ENCODE measurements at places on chromosomes 16 and 17.
A peak's percentile ranks its signal among the peaks of the same experiment; 100 is the strongest.

GRCh38 chr16:79638386-79638785 lies 37.8 kb upstream of the MAF start:
- no peak for DNase-seq

GRCh38 chr17:6930749-6931148 lies 65.1 kb upstream of the ALOX12 start:
- no peak for DNase-seq

GRCh38 chr17:19748807-19749193 lies 702 bp upstream of the ALDH3A1 start:
- DNase-seq, result no peak

- DNase-seq, result no peak
Measured at GRCh38 chr17:54945671-54946070, 22.8 kb downstream of the COX11 start.

GRCh38 chr16:81632392-81633146 lies 146.5 kb upstream of the PLCG2 start:
- DNase-seq, result no peak

DNA sequence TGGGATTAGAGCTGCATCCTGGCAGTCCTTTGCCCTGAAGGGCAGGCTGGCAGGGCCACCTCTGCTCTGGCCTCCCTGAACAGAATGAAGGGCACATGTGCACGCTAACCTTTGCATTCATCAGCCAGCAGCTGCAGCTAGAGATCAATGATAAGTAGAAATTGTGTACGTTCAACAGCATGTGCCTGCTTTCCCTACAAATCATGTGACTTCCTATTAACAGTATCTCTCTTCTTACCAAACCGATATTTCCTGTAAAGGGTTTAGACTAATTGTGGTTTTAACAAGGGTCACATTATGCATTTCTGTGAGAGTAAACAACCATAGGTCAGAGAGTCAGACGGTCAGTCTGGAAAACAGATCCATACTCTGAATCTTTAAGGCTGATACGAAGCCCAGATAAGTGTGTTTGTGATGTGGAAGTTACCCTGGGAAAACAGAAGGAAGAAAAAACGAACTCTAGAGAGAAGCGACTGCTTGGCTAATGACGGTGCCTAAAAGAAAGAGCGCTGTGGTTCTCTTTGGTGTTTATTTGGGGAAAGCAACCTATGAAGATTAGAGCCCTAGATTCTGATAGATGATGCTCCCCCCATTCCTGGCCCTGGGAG lies 219.4 kb downstream of the MAF start:
- DNase-seq, result no peak

GRCh38 chr16:57316390-57317017 lies 32.0 kb upstream of the PLLP start:
- DNase-seq, result peak; percentile 66

DNA sequence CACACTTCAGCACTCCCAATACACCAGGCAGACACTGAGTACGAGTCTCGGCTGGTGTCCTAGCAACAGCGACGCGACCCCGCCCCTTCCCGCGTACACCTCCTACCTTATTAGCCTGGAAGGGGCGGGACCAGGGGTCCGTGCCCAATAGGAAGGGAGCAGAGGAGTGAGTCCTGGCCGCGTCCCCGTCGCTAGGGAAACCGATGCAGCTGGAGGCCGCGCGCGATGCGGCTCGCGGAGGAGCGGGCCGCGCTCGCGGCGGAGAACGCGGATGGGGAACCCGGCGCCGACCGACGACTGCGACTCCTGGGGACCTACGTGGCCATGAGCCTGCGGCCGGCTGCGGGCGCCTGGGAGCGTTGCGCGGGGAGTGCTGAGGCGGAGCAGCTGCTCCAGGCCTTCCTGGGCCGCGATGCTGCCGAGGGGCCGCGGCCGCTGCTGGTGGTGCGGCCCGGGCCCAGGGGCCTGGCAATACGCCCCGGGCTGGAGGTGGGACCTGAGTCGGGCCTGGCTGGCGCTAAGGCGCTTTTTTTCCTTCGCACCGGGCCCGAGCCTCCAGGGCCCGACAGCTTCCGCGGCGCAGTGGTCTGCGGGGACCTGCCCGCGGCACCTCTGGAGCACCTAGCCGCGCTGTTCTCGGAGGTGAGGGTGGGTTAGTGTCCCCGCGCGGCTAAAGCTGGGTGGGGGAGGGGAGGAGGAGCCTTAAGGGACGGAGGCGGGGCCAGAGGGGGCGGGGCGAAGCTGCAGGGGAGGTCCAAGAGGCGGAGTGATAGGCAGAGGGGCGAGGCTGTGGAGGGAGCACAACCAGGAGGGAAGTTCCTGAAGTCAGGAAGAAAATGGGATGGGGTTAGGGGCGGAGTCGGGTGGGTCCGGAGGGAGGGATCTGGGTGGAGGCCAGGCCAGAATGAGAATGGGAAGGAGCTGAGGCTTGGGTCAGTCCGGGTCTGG lies at the start of gene DNAH9:
Gene DNAH9, plus strand, starts transcription at position 197 of the 948 bp plus-strand sequence. Its CDS starts 29 bp downstream, at position 226.
- peak; percentile 4 for DNase-seq

- peak; percentile 63 for DNase-seq
Measured at GRCh38 chr16:87383505-87384161, at the start of gene FBXO31. Gene FBXO31, minus strand, starts transcription at chr16:87383776. Its CDS starts 32 bp downstream, at chr16:87383744.

DNA sequence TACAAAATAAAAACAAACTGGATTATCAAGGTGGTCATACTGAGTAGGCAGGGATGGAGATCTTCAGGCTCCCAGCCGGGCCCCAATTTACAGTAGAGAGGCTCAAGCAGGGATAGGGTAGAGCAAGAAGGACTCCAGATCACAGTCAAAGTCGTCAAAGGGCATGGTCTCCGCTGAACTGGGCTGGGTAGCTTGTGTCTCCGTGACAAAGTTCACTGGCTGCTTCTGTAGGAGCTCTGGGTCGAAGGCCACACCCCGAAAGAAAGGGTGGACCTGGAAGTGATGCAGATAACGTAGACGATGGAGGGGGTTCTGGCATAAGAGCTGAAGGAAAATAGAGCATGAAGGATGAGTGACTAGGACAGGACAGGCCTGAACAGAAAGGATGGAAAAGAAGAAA lies 3.6 kb downstream of the RSKR start:
- DNase-seq, result no peak

DNA sequence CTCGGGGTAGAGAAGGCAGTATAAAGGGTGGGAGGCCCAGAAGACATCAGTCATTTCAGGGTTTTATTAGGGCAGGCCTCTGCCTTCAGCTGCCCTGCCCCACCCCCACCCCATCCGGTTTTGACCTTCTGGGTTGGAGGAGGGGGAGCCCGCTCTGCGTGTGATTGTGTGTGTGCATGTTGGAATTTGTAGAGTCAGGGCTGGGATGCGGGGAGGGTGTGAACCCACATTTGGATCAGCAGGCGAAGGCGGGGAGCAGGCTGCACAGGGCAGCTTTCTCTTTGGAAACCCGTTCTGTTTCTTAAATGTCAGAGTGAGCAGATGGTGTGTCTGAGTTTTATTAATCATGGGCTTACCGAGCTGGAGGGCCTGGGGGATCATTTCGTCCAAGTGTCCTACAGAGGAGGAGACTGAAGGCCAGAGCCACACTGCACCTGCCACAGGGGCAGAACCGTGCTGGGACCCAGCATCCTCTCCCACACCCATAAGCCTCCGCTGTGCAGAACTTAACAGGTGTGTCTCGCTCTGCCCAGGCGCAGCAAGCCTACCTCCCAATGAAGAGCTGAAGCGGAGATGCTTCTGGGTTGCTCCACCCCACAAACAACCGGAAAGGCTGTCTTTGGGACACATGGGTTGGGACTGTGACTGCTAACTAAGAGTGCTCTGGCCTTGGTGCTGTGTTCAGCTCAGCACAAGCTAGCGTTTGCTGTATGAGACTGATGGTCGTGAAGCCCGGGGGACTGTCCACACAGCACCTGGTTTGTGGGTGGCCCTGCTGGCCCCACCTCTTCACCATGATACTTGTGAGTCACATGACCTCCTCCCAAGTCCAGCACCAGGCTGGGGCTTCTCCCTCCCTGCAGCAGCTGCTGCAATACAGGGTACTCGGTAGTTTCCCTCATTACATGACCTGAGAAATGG lies 70.9 kb upstream of the GSE1 start:
- DNase-seq, result no peak

DNA sequence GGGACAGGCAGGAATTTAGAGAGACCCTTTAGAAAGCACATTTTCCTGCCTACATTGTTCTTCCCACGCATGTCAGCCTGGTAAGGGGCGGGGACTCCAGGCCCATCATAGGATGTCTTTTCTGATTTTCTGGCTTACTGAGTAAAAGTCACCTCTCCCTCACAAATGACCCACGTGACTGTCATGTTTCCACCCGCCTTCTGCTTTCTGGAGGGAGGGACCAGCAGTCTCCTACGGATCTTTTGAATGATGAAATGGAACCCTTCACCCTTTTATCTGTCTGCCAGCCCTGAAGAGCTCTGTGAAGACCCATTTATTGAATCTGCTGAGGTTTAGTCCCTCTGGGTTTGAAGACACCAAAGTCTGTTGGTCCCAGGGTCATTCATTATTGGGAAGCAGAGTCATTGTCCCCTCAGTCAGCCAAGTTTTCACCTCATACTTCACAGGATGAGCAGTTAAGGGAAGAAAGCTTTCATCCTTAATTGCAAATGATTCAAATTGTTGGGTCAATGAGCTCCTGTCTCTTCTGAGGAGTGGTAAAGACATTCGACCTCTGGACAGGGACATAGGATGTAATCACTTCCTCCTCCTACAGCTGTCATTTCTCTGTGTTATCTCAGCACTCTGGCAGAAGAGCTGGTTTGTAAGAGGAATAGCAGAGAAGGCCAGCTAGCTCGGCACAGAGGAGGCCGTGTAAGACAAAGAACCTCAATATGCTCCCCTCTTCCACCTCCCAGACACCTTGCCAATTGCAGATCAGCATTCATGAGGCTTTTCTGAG lies 446.1 kb downstream of the HS3ST3B1 start:
- no peak for DNase-seq

DNA sequence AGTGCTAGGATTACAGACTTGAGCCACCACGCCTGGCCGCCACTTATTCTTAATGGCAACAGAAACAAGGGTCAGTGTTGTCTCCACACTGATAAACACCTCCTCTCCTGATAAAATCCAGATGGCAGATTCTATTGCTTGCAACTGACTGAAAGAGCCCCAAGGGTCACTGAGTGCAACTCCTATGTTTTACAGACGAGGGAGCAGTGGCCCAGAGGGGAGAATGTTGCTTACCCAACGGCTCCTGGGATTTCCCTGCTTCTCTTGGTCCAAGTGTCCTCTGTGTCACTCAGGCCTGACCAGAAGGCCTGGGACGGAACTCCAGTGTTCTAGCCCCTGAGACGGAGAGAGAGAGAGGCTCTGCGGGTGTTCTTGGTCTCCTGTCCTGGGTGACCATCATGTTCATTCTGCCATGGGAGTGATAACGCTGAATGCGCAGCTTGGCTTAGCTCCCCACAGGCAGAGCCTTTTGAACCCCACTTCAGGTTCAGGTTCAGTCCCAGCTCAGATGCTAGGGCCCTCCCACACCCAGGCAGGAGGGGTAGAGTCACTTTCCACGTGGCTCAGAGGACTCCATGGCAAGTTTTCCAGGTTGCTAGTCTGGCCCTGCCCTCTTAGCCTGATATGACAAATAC lies 77.3 kb upstream of the NLRP1 start:
- no peak for DNase-seq

DNA sequence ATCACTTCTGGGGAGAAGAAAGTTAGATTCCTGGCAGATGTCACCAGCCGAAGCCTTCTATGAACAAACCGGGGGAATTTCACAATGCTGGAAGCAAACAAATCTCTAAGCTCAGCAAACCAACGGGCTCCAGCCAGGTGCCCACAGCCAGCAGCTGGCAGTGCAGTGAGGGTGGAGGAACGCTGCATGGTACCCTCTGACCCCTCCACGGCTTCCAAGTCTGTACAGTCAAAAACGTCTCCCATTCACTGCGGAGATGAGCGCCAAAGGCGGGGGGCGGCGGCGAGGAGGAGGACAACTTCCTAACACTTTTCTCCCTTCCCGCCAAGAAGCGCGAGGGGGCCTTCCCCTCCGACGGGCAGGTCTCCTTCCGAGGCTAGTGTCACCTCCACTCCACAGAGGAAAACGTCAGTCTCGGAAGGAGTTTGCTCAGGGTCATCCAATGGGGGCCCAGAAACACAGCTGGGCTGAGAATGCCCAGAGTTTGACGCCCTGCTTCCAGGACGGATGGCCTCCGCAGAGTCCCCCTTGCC lies 924 bp downstream of the ZNF598 start:
- no peak for DNase-seq

DNA sequence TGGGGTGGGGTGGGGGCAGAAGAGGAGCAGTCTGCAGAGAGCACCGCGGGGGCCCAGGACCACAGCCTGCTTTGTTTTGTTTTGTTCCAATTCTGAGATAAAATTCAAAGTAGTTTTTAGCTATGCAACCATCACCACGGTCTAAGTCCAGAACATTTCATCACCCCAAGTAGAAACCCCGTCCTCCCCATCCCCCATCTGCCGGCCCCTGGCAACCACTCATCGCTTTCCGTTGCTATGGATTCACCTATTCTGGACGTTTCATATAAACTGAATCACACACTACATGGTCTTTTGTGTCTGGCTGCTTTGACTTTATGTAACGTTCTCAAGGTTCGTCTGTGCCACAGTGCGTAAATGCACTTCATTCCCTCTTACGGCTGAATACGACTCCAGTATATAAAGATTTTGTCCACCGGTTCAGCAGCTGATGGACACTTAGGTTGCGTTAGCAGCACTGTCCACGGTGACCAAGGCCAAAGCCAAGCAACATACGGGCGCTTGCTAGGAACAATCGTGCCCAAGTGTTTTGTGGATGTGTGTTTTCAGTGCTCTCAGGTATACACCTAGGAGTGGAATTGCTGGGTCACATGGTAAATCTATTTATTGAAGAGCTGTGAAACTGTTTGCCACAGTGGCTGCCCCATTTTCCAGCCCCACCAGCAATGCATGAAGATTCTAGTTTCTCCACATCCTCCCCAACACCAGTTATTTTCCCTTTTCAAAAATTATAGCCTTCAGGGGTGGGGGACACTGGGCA lies 27.7 kb upstream of the RASD1 start:
- DNase-seq, result no peak

DNA sequence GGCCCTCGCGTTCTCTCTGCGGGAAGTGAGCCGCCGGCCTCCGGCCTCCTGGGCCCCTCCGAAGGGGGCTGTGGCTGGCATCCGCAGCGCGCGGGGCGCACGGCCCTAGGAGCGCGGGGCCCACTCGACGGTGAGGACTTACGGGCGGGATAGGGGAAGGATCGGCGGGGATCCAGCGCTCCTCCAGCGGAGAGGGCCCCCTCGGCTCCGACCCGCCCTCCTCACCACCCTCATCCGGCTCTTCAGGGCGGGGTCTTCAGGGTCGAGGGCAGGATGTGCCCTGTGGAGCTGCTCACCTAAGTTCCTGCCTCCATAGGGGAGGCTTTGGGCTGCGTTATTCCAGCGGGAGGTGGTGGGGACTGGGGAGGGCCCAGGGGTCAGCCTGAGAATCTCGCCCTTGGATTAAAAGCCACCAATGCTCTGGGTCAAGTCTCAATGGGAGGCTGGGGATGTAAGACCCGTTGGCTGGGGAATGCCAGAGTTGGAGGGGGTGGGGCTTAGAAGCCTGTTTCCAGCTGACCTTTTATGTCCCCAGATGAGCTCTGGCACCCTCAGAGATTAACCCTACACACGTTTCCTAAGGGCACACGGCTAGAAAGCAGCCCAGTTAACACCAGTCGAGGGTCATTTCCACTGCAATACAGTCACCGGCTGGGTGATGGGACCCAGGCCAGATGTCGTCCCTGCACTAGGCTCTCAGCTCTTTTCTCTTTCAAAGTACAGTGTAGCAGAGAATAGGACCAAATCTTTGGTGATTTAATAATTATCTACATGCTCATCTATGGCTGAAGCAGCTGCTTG lies 13.4 kb downstream of the TBX2 start:
- DNase-seq, result no peak

- peak; percentile 66 for DNase-seq
Measured at GRCh38 chr16:75559564-75560372, 3.7 kb upstream of the TMEM231 start.
